Regular cardiac myocyte (primary cell): ENCODE measurements at places on chromosomes 1 and 21. TPM values are rescaled to one million over a fixed set of nuclear protein-coding genes. Genes with fewer than 3 reads are reported as not detected.

Gene OLFM3
- not detected in 2 replicates for total RNA-seq

Gene DFFB
- 4.8 and 10.5 TPM in 2 replicates for total RNA-seq

Gene GPR3
- 0.56 and 0.58 TPM in 2 replicates for total RNA-seq

Gene ARMH1
- total RNA-seq = under 0.01 and 0.28 TPM in 2 replicates

Gene PLPPR5
- under 0.01 TPM in 1 of 2 replicates, not detected in the other for total RNA-seq

Gene LELP1
- not detected in 2 replicates for total RNA-seq

Gene ILDR2
- total RNA-seq = under 0.01 TPM in 2 replicates

Gene HLX
- 9.6 and 18.9 TPM in 2 replicates for total RNA-seq

Gene RORC
- not detected in 2 replicates for total RNA-seq

Gene OR2T35
- total RNA-seq = not detected in 2 replicates

Gene NTRK1
- 0.77 and 1.1 TPM in 2 replicates for total RNA-seq

Gene OR2T29
- not detected in 2 replicates for total RNA-seq

Gene OLFML3
- 7.5 and 26.2 TPM in 2 replicates for total RNA-seq

Gene PTGS2
- 38.2 and 47.4 TPM in 2 replicates for total RNA-seq

Gene RHBDL2
- total RNA-seq = 1.2 and 1.4 TPM in 2 replicates

Gene PDPN
- 0.77 and 1.1 TPM in 2 replicates for total RNA-seq

Gene MTARC2
- total RNA-seq = 4.8 and 6.2 TPM in 2 replicates

Gene C1orf74
- 3.7 and 4.2 TPM in 2 replicates for total RNA-seq

Gene COG2
- 16.3 and 20.3 TPM in 2 replicates for total RNA-seq
